ENCODE measurements at places on chromosomes 11 and 22.

DNA sequence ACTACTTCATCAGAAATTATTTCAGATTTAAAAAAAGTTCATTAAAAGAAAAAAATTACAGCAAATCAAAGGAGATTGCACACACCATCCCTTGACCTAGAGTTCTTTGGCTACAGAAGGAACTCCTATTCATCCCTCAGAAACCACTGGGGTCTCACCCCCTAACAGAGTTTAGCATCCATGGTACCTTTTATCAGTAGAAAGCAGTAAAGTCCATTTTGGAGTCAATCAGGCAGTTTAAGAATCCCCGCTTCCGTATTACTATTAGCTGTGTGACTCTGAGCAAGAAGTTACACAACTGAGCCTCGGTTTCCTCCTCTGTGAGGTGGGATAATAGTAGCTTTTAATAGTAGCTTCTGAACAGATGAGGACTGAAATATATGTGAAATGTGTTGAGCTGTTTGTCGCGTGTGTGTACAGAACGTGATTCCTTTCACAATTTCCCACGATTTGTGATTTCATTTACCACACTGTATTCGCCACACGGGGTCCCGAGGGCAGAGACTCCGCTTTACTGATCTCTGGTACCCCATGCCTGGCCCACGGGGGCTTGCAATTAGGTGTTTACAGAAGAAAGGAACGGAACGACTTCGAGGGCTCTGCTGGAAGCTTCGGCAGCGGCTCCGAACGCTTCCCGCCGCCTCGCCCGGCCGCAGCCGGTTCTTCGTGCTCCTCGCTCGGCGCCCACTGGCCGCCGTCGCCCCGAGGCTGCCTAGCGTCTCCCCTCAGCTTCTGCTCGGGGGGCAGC is 72.5 kb upstream of the ZBED5 start:
- no peak for DNase-seq

DNA sequence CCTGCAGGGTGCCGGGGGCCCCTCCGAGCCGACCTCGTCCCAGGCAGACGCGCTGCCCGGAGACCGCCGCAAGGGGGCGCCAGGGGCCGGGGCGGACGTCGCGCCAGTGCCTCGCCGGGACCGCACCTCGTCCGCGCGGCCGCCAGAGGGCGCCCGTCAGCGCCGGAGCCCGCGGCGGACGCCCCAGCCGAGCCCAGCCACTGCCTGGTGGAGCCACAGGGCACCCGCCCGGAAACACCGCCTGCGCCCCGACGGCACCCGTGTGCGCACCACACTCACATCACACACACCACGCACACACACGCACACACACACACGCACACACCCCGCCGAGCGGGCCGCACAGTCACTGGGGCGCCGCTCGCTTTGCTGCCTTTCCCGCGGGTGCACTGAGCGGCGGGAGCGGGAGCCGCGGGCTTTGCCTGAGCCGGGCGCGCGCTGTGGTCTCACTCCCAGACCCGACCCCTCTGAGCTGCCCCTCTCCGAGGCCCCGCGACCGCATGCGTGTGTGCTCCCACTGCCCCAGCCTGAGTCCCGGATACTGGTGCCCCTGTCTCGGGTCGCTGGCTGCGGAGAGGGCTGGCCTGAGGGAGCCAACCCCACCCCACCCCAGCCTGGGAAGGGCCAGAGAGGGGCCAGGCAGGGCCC is 449.3 kb downstream of the OPCML start:
- no peak for DNase-seq

DNA sequence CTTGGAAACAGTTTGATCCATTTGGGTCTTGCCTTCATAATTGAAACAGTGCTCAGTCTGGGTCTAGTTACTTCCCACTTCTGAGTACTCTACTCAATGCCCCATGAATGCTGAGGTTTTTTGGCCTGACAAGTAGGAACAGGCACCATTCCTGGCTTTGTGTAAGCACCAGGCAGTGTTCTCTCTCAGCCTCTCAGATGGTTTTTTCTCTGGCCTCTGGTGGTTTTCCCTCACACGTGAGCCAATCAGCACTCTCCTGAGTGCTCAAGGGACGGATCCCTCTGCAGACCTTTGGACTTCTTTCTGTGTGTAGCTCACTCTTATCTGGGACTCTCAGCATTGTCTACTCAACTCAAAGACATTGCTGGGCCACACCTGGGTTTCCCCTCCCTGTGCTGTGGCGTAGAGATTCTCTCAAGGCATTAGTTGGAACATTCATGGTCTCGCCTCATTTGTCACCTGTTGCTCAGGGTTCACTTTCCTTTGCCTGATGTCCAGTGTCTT is 21.3 kb downstream of the SIK2 start:
- no peak for DNase-seq

DNA sequence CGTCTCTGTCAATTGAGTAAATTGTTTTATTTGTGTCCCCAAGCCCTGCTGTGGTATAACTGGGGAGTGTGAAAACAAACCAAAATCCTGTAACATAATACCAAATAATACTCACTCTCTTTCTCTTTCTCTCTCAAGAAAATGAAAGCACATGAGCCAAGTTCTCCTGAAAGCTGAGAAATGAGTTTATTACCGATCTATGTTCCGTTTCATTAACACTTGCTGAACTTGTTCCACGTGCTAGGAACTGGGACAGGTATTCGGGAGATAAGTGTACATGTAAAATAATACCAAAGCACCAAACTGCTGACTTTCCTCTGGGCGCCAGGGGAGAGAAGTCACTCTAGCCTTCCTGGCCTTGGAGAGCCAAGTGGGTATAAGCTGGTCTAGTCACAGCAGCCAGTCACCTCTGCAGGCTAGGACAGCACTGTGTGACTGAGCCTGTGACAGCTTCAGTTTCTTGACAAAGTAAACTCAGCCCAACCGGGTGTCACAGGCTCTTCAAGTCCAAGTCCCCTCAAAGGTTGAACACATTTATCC is 23.1 kb downstream of the CD6 start:
- no peak for DNase-seq

DNA sequence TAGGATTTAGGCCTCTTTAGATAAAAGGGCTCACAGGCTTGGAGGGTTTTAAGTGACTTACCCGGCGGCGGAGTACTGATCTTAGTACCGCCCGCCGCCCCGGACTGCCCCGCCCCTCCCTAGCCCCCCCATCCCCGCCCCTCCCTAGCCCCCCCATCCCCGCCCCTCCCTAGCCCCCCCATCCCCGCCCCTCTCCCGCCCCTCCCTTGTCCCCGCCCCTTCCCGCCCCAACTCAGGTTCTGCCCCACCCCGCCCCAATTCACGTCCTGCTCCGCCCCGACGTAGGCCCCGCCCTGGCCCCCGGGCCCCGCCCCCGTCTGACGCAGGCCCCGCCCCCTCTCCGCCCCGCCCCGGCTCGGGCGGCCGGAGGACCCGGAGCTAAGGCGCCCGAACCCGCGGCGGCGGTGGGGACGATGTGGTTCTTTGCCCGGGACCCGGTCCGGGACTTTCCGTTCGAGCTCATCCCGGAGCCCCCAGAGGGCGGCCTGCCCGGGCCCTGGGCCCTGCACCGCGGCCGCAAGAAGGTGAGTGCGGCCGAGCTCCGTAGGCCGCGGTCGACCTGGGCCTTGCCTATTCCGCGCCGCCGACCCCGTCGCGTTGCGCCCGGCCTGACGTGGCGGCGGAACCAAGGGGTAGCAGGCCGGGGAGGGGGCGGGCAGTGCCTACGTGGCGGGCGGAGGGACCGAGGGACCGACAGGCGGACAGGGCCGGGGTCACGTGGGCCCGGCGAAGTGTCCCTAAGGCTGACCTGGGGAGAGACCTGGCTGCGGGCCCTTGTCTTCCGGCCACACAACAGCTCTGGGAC is at the start of gene SCYL1:
SCYL1 (plus strand) TSS at position 343 of the 805 bp plus-strand sequence; CDS start at position 414, 71 bp downstream.
- DNase-seq: peak; percentile 71

- DNase-seq: no peak
Measured at GRCh38 chr11:24348908-24349307, 147.9 kb upstream of the LUZP2 start.

- DNase-seq: no peak
Measured at GRCh38 chr11:73982990-73983740, 522 bp upstream of the UCP2 start.

GRCh38 chr11:32566517-32566916 is 17.1 kb upstream of the EIF3M start:
- DNase-seq: no peak

DNA sequence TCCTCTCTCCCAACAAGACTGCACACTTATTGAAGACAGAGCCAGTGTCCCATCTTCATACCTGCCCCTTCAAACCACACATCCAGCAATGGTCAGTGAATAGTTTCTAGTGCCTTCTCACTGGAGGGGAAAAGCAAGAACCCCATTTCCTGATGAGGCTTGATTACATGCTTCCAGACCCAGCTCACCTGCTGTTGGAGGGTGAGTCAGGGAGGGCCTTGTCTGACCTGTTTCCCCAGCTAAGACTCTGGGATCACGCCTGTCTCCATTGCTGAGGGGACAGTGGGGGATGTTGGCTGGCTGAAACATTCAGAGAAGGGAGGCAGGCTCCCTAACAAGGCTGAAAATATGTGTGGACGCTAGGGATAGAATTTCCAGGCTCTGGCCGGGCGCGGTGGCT is 27.5 kb upstream of the ZDHHC13 start:
- no peak for DNase-seq

DNA sequence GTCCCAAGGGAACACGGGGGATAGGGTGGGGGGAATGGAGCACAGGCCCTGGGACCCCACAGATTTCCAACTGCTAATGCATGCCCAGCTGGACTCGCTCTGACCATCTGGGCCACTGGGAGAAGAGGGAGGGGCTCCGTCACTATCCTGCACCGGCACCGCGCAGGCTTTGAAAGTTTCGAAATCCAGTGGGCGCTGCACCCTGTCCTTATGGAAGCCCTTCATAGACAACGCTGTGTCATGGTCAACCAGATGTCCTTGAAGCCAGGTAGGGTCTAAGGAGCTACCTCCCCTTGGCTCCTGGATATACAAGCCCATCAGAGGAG is 30.1 kb downstream of the LRRC10B start:
- no peak for DNase-seq

DNA sequence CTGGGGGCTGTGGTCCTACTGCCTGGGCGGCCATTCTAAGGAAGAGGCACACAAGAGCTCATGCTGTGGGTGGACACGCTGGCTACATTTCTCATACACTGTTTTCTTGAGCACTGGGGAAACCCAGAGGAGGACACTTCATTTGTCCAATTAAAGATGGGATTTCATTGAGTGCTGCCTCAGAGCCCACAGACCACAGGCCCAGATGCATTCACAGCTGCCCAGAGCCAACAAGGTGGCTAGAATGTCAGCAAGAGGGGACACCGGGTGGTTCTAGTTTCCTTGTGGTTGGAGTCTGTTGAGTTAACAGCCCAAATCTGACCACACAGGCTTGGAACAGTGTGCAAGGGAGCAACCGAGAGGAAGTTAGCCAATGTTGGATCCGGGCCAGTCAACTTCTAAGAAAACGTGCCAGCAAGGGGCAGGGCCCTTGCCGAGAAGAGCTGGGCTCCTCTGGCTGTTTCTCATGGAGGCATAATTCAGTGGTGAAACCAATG is 35.0 kb upstream of the SORL1 start:
- peak; percentile 99 for DNase-seq

GRCh38 chr11:119306373-119306890 is 10.5 kb downstream of the MCAM start:
- peak; percentile 40 for DNase-seq

- no peak for DNase-seq
Measured at GRCh38 chr22:45454275-45454674, 40.8 kb downstream of the RIBC2 start.

DNA sequence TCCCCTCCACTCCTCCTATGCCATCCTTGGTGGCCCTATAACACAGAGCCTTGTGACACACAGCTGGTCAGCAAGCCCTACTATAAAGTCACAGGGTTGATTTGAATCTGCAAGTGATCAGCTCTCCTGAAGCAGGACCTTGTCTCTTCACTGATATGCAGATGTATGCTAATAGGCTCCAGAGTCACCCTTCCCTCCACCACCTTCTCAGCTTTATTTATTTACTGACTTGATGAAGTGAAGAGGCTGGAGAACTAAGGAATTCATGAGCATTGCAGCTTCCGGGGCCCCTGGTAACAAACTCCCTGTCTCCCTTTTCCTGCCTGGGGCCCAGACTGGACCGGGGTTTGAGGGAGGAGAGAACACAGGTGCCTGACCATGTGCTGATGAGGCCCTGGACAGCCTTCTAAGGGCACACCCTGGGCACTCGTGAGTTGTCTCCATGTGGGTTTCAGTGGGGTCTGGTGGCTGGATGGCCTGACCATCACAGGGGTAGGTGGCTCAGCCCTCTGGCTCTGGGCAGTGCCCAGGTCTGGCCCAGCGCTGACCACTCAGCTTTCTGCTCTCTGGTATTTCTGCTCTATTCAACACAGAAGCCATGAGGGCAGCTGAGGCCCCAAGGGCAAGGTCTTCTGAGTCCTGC is 307.5 kb downstream of the NTM start:
- DNase-seq: no peak

DNA sequence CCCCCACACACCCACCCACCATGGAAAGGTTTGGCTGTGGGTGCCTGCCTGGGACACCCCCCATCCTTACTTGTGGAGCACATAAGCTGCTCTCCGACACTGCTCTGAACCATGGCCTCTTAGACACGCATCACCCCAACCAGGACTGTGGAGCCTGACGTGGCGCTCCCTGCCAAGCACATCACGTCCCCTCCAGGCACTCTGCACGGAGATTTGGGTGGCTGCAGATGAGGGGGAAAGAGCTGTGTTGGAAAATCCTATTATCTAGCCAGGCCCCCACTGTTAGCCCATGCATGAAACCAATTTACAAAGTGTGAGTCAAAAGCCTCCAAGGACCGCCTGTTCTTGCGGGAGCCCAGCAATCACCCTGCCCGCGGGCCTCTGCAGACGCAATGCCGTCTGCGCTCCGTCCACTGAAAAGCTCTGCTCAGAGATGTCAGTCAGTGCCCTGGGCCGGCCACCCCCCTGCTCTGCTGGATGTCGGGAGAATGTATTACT is 163.4 kb upstream of the NECTIN1 start:
- no peak for DNase-seq

- DNase-seq: no peak
Measured at GRCh38 chr11:79637219-79637618, 196.4 kb upstream of the TENM4 start.

DNA sequence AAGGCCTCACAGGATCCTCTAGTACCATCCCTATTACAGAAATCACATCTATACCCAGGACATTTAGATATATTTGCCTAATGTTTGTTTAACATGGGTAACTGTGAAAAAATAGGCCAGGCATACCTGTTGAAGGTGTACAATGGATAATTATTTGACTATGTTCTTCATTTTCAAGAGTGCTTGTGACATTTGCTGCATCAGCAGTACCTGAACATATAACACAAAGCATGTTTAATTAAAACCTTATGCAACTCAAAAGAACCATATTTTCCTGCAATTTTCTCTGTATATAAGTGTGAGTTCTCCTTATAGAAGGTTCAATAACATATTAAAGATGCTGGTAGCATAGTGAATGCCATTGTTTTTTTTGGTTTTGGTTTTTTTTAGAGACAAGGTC is 8.5 kb upstream of the CCDC34 start:
- no peak for DNase-seq
